ENCODE measurements at places on chromosomes 2 and 18. TPM values are rescaled to one million over a fixed set of nuclear protein-coding genes. Genes with fewer than 3 reads are reported as not detected.

DNA sequence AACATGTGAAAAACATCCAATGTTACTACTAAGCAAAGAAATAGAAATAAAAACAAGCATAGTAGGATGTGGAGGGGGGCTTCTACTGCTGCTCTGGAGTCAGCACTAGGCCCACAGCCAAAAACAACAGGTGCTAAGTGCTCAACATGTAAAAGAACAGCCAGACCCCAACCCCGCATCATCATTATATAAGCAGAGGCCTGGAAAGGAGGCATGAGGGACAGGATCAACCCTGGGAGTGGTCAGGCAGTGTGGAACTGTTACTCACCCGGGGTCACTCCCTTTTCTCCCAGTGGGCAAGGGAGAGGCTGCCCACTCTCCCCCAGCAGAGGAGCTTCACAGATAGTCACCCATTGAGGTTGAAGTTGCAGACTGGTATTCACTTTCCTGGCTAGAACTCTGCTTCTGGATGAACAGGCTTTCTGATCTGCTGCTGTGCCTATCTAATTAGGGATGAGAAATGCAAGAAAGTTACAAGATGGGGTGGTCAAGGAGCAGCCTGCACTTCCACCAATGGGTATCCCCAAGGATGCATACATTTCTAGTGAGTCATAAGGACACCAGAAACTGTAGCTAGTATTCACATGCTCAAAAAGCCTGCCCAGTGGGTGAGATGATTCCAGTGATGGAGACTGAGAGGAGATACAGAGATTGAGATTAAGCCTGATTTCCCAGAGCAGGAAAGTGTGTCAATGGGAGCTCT, 480.1 kb upstream of the TCF4 start:
- H3K4me1 ChIP-seq = no peaks in the 10 kb centered on the region
- no peaks in the 10 kb centered on the region for H3K27me3 ChIP-seq
- no peak for DNase-seq
- H3K36me3 ChIP-seq = no peaks in the 10 kb centered on the region
- H3K4me3 ChIP-seq = no peak overlapping the region

The DPP4 gene
- 76.0 TPM for total RNA-seq

DNA sequence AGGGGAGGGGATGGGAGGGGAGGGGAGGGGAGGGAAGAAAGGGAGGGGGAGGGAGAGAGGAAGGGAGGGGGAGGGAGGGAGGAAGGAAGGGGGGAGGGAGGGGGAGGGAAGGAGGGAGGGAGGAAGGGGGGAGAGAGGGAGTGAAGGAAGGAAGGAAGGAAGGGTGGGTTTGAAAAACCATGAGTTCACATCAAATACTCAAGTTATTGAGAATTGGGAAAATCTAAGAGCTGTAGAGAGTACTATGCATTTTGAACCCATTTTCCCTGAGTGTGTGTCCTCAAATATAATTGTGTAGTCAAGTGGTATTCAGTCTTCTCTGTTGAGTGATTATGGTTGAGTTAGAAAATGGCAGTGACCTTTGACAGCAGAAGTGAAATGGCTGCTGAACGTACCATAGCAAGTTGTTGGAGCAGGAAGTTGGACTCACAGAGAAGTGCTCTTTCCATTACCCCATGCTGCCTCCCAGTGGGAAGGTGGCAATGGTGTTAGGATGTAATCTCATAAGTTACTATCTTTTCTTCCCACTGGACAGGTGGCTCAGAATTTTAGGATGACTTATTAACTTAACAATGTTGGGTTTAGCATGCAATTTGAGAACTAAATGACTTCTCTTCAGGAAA, 214.6 kb downstream of the SETBP1 start:
- no peaks in the 10 kb centered on the region for H3K4me1 ChIP-seq
- no peak overlapping the region for H3K27ac ChIP-seq
- DNase-seq = peak; percentile 40
- H3K4me3 ChIP-seq = no peak overlapping the region

DNA sequence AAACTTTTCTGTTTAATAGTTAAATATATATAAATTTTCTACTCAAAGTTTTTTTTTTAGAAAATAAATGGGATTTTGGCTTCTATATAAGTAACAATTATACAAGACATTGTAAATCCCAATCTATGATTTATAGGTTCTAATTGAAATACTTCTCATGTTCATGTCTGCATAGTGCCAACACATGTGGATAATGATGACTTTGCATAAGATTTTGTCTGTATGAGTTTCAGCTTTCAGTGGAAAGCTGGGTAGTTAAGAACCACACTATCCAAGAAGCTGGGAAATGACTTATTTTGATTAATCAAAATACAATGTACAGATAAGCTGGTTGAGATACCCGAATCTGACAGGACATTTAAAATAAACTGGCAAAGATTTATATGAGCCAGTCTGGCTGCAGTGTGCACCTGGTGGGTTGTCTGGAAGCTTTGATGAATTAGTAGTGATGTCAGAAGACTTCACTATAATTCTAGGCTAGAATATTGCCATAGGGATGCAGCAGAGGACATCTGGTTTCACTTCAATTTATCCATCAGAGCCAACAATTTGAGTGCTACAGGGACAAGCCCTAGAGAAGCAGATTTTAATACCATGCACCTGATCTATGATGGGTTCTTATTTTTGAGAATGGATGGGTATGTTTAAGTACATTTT, 45.4 kb downstream of the EML6 start:
- no peak for DNase-seq
- no peak overlapping the region for H3K4me3 ChIP-seq
- no peaks in the 10 kb centered on the region for H3K4me1 ChIP-seq
- H3K36me3 ChIP-seq = no peaks in the 10 kb centered on the region
- no peak overlapping the region for H3K27ac ChIP-seq
- H3K27me3 ChIP-seq = no peaks in the 10 kb centered on the region

GRCh38 chr2:45951025-45951727, 299.7 kb downstream of the PRKCE start:
- no peaks in the 10 kb centered on the region for H3K27me3 ChIP-seq
- H3K36me3 ChIP-seq = no peaks in the 10 kb centered on the region
- H3K4me3 ChIP-seq = no peak overlapping the region
- no peaks in the 10 kb centered on the region for H3K4me1 ChIP-seq

- H3K36me3 ChIP-seq = no peaks in the 10 kb centered on the region
- DNase-seq = no peak
- H3K27ac ChIP-seq = no peak overlapping the region
- no peaks in the 10 kb centered on the region for H3K27me3 ChIP-seq
These were observed 241.4 kb upstream of the SALL3 start for GRCh38 chr18:78738076-78738690.

- no peaks in the 10 kb centered on the region for H3K27me3 ChIP-seq
- H3K36me3 ChIP-seq = no peaks in the 10 kb centered on the region
- no peak overlapping the region for H3K27ac ChIP-seq
- no peak overlapping the region for H3K4me3 ChIP-seq
- DNase-seq = no peak
- no peaks in the 10 kb centered on the region for H3K4me1 ChIP-seq
These were observed 126.0 kb downstream of the MEP1B start for GRCh38 chr18:32315881-32316280.

DNA sequence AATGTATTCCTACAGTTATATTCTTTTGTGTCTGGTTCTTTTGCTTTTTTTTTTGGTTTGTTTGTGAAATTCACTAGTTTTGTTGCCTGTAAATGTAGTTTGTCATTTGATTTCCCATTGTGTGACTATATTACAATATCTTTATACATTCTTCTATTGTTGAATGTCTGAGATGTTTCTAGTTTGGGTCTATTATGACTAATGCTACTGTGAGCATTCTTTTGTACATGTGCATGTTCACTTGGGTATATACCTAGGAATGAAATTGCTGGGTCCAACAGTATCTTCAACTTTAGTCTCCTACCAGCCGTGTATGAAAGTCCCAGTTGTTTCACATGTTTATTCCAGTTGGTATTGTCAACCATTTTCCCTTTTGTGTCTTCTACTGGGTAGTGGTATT, 112.7 kb upstream of the RBMS1 start:
- H3K4me1 ChIP-seq = no peaks in the 10 kb centered on the region
- DNase-seq = no peak
- no peaks in the 10 kb centered on the region for H3K27me3 ChIP-seq
- no peak overlapping the region for H3K27ac ChIP-seq
- no peaks in the 10 kb centered on the region for H3K36me3 ChIP-seq
- no peak overlapping the region for H3K4me3 ChIP-seq

The ONECUT2 gene
- 0.09 TPM for total RNA-seq

The OTOS gene
- total RNA-seq = not detected

GRCh38 chr2:136015699-136016098, 30.3 kb upstream of the DARS1 start:
- H3K4me1 ChIP-seq = no peaks in the 10 kb centered on the region
- DNase-seq = no peak
- H3K27me3 ChIP-seq = no peaks in the 10 kb centered on the region
- H3K36me3 ChIP-seq = no peaks in the 10 kb centered on the region
- no peak overlapping the region for H3K4me3 ChIP-seq

The CUL3 gene
- total RNA-seq = 69.2 TPM

The GTF2A1L gene
- total RNA-seq = 3.6 TPM

DNA sequence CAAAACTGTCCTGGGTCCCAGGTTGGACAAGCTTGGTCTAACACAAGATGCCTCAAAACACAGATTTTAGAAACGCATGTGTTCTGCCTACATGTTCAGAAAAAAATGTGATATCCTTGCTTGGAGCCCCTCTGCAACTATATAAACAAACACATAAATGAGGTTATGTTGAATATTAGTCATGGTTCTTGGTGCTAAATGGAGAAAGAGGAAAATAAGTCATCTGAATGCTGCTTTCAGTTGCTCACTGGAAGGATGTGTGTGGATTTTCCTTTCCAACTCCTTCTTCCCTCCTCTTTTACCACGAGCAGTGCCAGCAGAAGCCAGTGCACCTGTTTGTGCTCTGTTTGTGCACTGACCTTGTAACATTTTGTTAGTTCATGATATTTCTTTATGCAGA, 85.3 kb downstream of the PIEZO2 start:
- no peaks in the 10 kb centered on the region for H3K36me3 ChIP-seq
- H3K4me1 ChIP-seq = no peaks in the 10 kb centered on the region
- no peak overlapping the region for H3K4me3 ChIP-seq
- H3K27ac ChIP-seq = no peak overlapping the region

DNA sequence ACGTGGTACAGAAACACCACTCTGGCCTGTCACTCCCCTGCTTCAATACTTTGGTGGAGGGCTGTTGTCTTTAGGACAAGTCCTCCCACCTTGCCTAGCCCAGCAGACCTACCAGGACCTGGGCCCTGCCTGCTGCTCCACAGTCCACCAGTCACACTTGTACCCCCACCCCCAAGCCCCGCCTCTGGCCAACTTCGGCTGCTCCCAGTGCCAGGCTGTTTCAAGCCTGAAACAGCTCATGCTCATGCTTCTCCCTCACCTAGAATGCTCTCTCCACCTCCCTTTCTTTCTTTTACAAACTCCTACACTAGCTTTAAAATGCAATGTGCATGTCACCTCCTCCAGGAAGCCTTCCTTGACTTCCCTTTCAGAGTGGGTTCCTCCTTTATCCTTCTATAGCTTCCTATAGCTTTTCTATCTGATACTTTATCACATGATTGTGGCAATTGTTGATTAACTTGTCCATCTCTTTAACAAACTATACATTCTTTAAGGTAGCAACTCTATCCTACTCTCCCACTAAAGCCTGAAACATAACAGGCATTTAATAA, 4.8 kb upstream of the OXER1 start:
- H3K4me3 ChIP-seq = no peak overlapping the region
- H3K36me3 ChIP-seq = no peaks in the 10 kb centered on the region
- H3K4me1 ChIP-seq = no peaks in the 10 kb centered on the region
- H3K27ac ChIP-seq = no peak overlapping the region

DNA sequence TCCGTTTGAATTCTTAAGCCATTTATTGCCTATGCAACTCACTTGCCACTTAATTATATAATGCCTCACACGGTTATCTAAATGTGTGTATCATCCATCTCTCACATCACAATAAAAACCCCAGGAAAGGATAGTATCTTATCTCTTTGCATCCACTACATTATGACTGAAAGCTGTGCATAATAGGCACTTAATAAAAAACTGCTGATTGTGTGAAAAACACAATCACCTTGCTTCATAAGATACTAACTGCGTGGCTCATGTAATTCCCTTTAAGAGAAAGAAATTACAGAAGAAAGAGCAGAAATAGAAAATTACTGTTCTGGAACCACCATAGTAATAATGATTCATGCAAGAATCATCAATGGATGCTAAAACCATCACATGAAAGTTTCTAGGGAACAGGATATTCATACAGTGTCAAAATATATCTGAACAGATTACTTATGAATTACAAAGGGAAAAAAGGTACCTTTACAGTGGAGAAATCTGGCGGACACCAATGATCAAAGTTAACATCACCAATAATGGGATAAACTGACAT, 29.3 kb downstream of the CUL3 start:
- H3K36me3 ChIP-seq = no peaks in the 10 kb centered on the region
- H3K27me3 ChIP-seq = no peaks in the 10 kb centered on the region
- no peak overlapping the region for H3K27ac ChIP-seq

DNA sequence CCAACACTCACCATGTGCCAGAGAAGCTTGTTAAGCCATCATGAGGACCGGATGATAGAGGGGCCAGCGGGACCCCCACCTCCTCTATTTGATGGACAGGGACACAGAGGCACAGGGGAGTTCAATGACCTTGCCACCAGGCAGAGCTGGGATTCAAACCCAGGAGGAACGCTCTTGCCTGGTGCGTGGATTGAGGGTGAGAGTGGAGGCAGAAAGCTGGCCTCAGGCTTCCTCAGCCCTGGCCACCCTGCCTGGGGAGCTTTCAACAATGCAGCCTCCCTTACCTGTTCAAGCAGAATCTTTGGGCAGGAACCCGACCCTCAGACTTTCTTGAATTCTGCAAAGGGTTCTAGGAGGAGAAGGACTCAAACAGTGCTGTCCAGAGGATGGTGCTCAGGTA, 39.9 kb upstream of the MAL start:
- no peaks in the 10 kb centered on the region for H3K27me3 ChIP-seq
- H3K4me1 ChIP-seq = no peaks in the 10 kb centered on the region
- DNase-seq = no peak
- H3K4me3 ChIP-seq = no peak overlapping the region

- H3K27ac ChIP-seq = no peak overlapping the region
- peaks cover 2% of the 10 kb centered on the region for H3K27me3 ChIP-seq
- H3K4me1 ChIP-seq = no peaks in the 10 kb centered on the region
- DNase-seq = no peak
These were observed 234.8 kb upstream of the PXDN start for GRCh38 chr2:1979138-1979537.

The FHOD3 gene
- total RNA-seq = 25.1 TPM

GRCh38 chr2:181073896-181074295, 93.5 kb downstream of the UBE2E3 start:
- no peaks in the 10 kb centered on the region for H3K36me3 ChIP-seq
- no peak for DNase-seq
- H3K27me3 ChIP-seq = no peaks in the 10 kb centered on the region
- no peaks in the 10 kb centered on the region for H3K4me1 ChIP-seq

DNA sequence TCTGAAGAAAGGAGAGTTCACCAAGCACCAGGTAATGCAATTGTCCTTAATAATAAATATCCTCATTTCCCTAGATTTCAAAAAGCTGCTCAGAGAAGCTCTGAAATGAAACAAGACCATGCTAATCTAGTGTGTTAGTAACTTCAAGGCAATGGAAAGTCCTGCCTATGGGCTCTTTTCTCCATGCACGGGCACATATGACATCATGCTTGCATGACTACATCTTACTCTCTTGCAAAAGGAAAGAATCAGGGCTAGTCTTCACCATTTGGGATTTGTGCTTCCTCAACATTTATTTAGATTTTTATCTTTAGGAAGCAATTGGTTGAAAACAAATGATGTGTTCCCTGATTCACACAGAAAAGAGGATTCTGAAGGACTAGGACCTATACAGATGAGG, 204.0 kb upstream of the POU3F3 start:
- no peak overlapping the region for H3K4me3 ChIP-seq
- H3K4me1 ChIP-seq = no peaks in the 10 kb centered on the region
- no peak overlapping the region for H3K27ac ChIP-seq
- H3K27me3 ChIP-seq = no peaks in the 10 kb centered on the region
- H3K36me3 ChIP-seq = no peaks in the 10 kb centered on the region

The B3GNT7 gene
- total RNA-seq = 2.1 TPM

The GPR39 gene
- total RNA-seq = 5.3 TPM

All from prostate gland (tissue), 2 donors.